T1000 (cell line): ENCODE measurements at places on chromosomes 13 and 19.

DNA sequence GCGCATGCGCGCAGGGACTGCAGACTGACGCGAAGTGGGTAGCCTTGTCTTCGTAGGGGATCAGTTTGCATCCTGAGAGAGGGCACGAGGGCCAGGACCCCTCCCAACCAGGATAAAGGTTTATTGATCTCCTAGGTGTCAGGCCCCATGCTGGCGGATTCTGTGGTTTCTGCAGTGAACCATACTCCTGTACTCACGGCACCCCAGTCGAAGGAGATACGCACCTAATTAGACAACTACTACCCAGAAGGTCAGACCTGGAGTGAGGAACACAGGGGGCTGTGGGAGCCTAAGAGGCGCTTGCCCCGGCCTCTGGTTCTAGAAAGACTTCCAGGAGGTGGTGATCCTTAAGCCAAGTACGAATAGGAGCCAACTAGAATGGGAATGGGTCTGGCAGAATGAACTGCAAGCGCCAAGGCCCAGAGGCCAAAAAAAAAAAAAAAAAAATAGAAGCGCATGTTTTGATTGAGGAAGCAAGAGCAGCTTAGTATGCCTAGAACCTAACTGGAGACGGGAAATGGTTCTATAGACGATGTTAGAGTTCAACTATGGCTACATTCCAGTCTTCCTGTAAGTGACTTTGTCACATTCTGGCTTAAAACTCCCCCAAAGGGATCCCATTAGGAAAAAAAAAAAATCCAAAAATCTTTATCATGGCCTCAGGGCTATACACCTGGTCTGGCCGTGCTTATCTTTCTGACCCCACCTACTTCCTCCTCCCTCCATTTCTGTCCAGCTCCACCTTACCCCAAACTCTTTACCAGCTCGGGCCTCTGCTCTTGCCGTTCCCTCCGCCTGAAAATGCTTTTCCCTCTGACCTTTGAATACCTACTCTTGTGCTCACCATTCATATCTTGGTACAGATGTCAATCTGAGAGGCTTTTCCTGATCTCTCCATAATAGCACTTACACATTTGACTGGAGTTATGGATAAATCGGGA is 902 bp upstream of the ZNF428 start:
- no peak for DNase-seq

- no peak for DNase-seq
Measured at GRCh38 chr19:4454747-4455718, 2.6 kb downstream of the UBXN6 start.

- DNase-seq: no peak
Measured at GRCh38 chr19:7550987-7551761, 15.7 kb downstream of the PNPLA6 start.

GRCh38 chr19:19628501-19629134 is 598 bp upstream of the LPAR2 start:
- DNase-seq: no peak

GRCh38 chr13:70043685-70044084 is 63.9 kb upstream of the ATXN8OS start:
- DNase-seq: no peak

DNA sequence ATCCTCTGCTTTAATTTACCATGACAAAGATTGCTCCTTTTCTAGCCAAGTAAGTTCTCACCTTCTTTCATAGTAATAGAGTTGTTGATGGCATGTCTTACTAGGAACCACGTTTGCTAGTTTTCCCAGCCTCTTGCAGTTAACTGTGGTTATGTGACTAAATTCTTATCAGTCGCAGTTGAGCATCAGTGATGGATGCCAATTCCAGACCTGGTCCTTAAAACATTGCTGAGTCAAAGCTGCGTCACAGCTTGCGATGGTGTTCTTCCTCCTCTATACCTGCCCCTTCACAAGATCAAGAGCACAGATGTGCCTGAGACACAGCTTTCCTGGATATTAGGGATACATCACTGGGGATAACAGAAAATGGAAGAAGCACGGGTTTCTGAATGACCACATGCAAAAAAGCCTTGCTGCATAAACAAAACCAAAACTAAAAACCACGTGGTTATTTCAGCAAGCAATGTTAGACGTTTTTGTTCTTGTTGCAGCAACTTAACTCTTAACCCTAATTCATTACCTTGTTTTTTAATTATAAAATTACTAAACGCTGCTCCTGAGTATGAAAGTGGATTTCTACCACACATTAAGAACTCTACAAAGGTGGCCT is 97.6 kb upstream of the DACH1 start:
- no peak for DNase-seq

DNA sequence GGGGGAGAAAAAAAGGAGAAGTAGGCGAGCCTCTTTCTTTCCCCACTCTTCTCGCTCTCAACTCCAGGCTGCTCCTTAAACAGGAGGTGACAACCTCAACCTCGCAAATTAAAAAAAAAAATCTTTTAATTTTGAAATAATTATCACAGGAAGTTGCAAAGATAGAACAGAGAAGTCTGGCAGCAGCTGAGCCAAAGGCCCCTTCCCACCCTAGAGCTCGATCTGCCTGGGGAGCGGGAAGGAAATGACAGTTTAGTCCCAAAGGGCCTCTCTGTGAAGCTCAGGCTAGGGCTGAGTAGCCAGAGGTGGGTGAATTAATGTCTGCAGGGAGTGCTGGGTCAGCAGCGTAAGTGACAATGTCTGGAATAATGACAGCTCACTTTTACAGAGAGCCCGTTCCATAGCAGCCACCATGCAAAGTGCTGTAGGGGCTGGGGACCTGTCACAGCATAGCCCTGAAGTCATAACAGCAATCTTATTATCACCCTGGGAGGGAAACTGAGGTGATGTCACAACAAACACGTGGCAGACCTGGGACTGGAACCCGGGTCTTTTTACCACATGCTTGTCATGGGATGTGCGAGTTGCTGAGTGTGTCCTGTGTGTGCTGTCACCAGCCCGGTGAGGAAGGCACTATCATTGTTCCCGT is 8.8 kb upstream of the CD22 start:
- DNase-seq: no peak

GRCh38 chr19:11373166-11373884 is 1.1 kb upstream of the SWSAP1 start:
- no peak for DNase-seq

DNA sequence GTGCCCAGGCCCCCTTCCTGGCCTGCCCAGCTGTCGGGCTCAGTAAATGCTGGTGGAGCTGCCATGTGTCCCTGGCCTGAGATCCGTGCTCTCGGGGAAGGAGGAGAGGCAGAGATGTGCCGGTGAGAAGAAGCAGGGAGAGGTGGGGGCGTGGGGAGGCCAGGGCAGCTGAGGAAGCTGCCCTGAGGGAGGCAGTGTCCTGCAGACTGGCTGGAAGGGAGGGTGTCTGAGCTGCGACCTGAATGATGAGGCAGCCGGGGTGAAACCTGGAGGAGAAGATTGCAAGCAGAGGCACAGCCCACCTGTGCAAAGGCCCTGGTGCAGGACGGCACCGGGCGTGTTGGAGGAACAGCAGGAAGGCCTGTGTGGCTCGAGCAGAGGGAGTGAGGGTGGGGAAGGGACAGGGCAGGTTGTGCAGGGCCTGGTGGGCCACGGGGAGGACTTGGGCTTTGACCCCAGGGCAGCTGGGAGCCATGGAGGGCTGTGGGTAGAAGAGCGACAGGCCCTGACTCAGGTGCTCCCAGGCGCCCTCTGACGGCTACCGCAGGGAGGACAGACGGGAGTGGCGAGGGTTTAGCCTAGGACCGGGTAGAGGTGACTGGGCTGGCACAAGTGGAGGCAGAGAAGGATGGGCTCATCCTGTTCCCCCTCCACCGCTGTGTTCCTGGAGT is 14.0 kb upstream of the CELF5 start:
- DNase-seq: no peak

DNA sequence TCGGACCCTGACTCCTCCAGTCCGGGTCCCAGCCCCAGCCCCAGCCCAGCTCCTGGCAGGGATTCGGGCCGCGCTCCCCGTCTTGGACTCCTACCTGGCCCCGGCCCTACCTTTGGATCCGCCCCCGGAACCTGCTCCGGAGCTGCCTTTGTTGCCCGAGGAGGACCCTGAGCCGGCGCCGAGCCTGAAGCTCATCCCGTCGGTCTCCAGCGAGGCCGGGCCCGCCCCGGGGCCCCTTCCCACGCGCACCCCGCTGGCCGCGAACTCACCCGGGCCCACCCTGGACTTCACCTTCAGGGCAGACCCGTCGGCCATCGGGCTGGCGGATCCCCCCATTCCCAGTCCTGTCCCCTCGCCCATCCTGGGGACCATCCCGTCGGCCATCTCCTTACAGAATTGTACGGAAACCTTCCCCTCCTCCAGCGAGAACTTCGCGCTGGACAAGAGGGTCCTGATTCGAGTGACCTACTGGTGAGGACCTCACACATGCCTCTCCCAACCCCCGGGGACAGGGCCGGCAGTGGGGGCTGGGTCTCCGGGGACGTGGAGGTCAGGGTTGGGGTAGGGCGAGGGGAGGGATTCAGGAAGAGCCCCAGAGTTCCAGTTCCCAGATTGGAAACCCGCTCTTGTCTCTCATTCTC is 732 bp downstream of the SELENOV start:
- no peak for DNase-seq

DNA sequence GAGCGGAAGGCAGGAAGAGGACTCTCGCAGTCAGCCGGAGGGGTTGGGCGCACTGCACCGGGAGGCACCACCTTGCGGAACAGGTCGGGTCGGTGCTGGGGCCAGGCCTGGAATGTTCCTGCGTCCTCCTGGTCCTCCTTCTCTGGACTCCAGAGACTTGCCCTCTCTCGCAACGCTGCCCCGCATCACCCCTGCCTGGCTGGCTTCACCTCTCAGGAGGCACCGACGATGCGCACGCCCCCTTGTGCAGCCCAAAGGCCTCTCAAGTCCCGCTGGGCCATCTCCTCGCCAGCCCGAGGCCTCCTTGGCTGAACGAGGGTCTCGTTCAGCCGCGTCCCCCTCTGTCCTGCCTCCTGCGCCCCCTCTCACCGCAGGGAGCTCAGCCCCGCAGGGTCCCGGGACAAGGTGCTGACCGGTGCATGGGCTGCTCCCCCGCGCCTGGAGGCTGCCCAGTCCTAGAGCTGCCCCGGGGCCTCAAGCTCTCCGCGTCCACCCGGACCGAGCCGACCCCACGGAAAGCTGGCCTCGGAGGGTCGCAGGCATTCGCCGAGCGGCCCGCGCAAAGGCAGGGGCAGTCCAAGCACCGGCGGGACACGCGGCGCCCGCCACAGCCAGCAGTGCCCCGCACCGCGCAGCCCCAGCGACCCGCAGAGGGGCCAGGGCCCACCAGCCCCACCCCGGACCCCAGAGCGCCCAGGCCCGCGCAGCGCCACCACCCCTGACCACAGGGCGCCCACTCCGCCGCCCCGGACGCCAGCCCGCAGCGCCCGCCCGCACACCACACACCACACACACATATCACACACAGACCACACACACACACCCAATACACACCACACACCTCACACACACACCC is 133.8 kb downstream of the CRYL1 start:
- DNase-seq: no peak

GRCh38 chr13:44765001-44765471 is 188.9 kb upstream of the TSC22D1 start:
- no peak for DNase-seq

DNA sequence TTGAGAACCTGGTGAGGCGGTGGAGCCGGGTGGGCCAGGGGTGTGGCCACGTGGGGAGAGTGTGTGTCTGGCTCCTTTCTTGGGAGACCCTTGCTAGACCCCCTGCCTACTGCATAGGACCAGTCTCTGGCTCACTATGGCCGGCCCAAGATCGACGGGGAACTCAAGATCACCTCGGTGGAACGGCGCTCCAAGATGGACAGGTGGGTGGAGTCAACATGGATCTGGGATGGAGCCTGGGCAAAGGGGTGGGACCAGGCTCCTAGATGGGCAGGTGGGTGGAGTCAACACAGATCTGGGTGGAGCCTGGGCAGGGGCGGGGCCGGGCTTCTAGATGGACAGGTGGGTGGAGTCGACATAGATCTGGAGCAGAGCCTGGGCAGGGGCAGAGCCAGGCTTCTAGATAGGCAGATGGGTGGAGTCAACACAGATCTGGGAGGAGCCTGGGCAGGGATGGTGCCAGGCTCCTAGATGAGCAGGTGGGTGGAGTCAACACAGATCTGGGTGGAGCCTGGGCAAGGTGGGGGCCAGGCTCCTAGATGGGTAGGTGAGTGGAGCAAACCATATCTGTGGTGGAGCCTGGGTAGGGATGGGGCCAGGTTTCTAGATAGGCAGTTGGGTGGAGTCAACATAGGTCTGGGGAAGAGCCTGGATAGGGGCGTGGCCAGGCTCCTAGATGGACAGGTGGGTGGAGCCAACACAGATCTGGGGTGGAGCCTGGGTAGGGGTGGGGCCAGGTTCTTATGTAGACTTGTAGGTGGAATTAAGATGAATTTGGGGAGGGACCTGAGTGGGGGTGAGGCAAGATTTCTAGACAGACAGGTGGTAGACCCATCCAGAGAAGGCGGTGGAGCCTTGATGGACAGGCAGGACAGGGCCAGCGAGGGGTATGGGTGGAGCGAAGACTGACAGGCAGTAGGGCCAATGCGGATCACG is 56.5 kb downstream of the VAV1 start:
- DNase-seq: no peak

DNA sequence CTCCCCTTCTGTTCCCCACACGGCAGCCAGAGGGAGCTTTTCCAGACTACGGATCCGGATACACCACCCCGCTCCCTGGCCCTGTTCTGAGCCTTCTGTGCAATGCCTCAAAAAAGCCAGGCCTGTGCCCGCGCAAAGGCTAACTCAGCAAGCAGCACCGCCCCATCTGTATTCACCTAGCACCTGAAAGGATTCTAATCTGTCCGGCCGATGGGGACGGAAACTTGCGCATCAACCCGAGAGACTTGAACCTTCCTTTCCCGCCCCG is 589 bp downstream of the ZBTB45 start:
- DNase-seq: peak; percentile 29

GRCh38 chr13:36915106-36915505 is 4.9 kb downstream of the SMAD9 start:
- DNase-seq: no peak

GRCh38 chr13:27956576-27957300 is 12.4 kb downstream of the CDX2 start:
- DNase-seq: no peak

DNA sequence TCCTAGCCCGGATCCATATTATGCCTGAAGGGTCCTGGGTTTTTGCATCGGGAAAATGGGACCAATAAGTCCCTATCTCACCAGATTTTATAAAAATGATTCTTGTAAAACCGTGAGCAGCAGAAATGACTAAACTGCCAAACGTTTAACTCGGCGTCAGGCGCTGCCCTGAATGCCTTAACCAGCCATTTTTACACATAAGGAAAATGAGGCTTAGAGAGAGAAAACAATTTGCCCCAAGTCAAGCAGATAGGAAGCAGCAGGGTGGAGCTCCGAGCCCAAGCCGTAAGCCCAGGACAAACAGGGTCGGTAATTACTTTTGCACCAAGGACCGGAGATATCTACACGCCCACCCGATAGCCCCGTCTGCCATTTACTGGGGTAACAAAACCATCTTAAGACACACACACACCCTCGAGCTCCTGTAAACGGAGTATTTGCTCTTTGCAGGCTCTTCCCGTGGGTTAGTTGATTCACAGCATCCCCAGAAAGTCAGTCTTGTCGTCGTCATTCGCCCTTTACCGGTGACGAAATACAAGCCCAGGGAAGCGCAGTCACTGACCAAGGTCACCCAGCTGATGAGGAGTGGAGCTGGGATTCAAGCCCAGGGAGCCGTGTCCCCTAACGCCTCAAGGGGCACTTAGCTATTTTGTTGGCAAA is 16.0 kb upstream of the MRI1 start:
- DNase-seq: no peak

- no peak for DNase-seq
Measured at GRCh38 chr13:75258159-75258782, 223.7 kb downstream of the TBC1D4 start.
